ENCODE measurements at places on chromosomes 11 and 22. TPM values are rescaled to one million over a fixed set of nuclear protein-coding genes. Genes with fewer than 3 reads are reported as not detected.

The FHIP1B gene
- total RNA-seq = 14.3 TPM

The OR5D18 gene
- not detected for total RNA-seq

The SMDT1 gene
- 0.81 TPM for total RNA-seq

The GNB1L gene
- total RNA-seq = 12.3 TPM

The MOGAT2 gene
- not detected for total RNA-seq

All from cardiac atrium fibroblast (primary cell).